Activated CD4-positive, alpha-beta T cell treated with anti-CD3 and anti-CD28 coated beads, Interleukin-2, amount 10 ng/mL, durations not matched to agents 7 days and 5 days (primary cell): ENCODE measurements at places on chromosomes 3 and 15. TPM values are rescaled to one million over a fixed set of nuclear protein-coding genes. Genes with fewer than 3 reads are reported as not detected.

DNA sequence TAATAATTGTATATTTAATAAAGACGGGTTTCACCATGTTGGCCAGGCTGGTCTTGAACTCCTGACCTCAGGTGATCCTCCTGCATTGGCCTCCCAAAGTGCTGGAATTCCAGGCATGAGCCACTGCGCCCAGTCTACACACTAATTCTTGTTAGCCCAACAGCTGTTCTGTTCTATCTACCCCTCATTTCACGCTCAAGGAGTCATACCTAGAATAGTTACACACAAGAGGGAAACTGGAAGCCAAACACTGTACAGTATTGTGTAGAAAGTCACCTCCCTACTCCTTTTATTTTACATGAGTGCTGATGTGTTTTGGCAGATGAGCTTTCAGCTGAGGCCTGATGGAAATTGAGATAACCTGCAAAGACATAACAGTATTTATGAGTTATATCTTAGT lies 13.4 kb upstream of the CTDSPL2 start:
- no peak for DNase-seq

FEZF2 gene
- not detected for total RNA-seq

- no peak for DNase-seq
Measured at GRCh38 chr3:146421819-146422759, 47.3 kb downstream of the PLSCR2 start.

GOLGA6D gene
- total RNA-seq, result not detected

GRCh38 chr15:38216763-38217162 lies 35.9 kb upstream of the SPRED1 start:
- no peak for DNase-seq

GRCh38 chr3:100546020-100546744 lies 53.8 kb downstream of the TMEM45A start:
- no peak for DNase-seq
